ENCODE measurements at places on chromosomes 1 and 21.

DNA sequence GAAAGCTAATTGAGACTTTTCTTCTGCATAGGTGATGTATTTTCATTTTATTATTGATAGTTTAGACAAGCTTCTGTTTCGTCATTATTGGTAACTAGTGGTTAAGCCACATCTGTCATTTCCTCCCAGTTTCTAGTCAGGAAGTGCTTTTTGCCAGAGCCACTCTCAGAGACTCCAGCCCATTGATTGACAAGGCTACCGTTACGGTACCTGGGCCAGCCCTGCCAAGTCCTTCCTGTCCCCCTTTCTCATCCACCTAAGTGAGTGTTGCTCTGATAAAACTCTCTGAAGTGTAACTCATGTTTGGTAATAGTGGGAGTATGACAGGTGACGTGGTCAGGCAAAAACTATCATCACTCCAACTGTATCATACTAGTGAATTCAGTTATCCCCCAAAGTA is 29.6 kb upstream of the AGL start:
- DNase-seq, result no peak
- peaks cover 6% of the 10 kb centered on the region for H3K27me3 ChIP-seq
- no peaks in the 10 kb centered on the region for H3K36me3 ChIP-seq
- H3K4me3 ChIP-seq, result no peak overlapping the region

GRCh38 chr1:79827446-79827845 is 820.9 kb upstream of the ADGRL4 start:
- no peak overlapping the region for H3K27ac ChIP-seq
- no peak for DNase-seq
- H3K27me3 ChIP-seq, result no peaks in the 10 kb centered on the region

DNA sequence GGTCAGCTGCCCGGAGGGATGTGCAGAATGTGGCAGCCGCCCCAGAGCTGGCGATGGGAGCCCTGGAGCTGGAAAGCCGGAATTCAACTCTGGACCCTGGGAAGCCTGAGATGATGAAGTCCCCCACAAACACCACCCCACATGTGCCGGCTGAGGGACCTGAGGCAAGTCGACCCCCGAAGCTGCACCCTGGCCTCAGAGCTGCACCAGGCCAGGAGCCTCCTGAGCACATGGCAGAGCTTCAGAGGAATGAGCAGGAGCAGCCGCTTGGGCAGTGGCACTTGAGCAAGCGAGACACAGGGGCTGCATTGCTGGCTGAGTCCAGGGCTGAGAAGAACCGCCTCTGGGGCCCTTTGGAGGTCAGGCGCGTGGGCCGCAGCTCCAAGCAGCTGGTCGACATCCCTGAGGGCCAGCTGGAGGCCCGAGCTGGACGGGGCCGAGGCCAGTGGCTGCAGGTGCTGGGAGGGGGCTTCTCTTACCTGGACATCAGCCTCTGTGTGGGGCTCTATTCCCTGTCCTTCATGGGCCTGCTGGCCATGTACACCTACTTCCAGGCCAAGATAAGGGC is 33.5 kb upstream of the LHX4 start:
- H3K27me3 ChIP-seq, result no peaks in the 10 kb centered on the region
- peaks cover 5% of the 10 kb centered on the region for H3K36me3 ChIP-seq
- no peak for DNase-seq
- no peaks in the 10 kb centered on the region for H3K4me1 ChIP-seq
- no peak overlapping the region for H3K4me3 ChIP-seq
- H3K27ac ChIP-seq, result no peak overlapping the region

DNA sequence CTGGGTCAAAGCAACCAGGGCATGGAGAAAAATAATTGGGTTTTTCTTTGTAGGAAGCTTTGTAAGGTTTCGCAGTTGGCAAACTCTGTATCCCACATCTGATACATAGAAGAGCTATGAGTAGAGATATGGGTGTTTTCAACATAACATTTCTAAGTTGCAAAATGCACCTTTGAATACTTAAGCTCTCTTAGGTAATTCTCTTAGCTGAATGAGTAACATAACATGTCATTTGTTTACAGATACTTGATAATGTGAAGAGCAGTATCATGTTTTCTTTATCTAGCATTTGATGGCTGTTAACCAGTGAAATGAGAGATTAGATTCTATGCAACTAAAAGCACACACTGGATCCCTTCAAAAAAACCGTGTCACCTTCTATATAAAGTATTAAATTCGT is 21.6 kb downstream of the RAVER2 start:
- no peak overlapping the region for H3K4me3 ChIP-seq
- H3K4me1 ChIP-seq, result no peaks in the 10 kb centered on the region
- H3K27ac ChIP-seq, result no peak overlapping the region
- H3K36me3 ChIP-seq, result no peaks in the 10 kb centered on the region

GRCh38 chr1:7539769-7540175 is 231.3 kb upstream of the VAMP3 start:
- no peaks in the 10 kb centered on the region for H3K4me1 ChIP-seq
- peak; percentile 55 for DNase-seq
- no peak overlapping the region for H3K4me3 ChIP-seq
- H3K27ac ChIP-seq, result no peak overlapping the region

All from astrocyte (in vitro differentiated cells and primary cell).